ENCODE measurements at places on chromosomes 2 and 18.

GRCh38 chr2:61993422-61994024 is 88.0 kb downstream of the COMMD1 start:
- no peak for DNase-seq

GRCh38 chr2:241014764-241015163 is 16.3 kb downstream of the SNED1 start:
- no peak for DNase-seq

- DNase-seq: no peak
Measured at GRCh38 chr18:59712311-59712710, 15.1 kb upstream of the CCBE1 start.

DNA sequence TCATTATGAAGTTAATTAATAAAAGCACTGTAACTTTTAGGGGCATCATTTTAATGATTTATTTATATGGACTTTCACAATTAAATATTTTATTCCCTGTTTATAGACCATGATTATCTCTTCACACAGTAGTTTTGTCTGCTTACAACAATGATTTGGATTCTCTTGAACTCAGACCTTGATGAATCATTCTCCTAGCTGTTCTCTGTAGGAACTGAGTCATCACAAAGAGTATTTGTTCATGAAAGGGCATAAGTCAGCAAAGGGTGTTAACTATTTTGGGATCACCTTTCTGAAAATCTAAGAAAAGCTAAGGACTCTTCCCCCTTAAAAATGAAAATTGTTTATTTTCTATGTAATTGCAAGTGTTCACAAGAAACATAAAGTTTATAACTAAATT is 461.1 kb upstream of the UBE2E3 start:
- DNase-seq: no peak

- no peak for DNase-seq
Measured at GRCh38 chr2:122020377-122020776, 264.9 kb downstream of the TSN start.

DNA sequence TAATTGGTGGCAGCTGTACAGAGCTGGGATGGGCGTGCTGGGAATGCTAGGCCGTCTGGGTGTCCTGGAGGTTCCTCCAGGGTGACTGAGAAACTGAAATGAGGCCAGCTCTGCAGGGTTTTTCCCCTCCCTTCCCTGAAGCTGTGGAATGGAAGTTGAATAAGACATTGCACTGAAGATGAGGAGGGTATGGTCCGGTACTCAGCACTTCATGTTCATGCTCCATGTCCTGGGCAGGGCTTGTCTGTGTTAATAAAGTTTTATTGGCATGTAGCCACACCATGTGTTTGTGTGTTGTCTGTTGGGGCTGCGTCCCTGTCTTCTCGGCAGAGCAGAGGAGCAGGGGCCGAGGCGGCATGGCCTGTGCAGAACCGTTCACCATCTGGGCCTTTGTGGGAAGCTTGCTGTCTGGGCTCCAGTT is 154.0 kb downstream of the LDLRAD4 start:
- DNase-seq: no peak

DNA sequence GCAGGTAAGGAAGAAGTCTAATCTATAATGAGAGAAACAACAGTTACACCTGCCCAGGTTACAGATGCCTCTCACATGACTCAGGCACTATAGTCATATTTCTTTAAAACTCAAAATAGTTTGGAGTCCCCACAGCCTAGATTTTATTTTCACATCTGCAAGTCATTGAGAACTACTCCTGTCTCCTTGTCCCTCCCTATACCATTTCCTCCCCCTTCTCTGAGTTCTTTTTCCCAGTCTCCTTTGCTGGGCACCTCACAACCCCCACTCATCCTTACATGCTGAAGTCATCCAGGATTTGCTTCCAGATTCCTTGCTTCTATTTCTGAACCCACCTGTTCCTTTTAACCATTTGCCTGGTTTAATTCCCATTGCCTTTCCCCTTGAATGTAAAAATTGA is 73.1 kb upstream of the KCNE4 start:
- no peak for DNase-seq

GRCh38 chr2:45483997-45484396 is 127.1 kb downstream of the SRBD1 start:
- DNase-seq: no peak

DNA sequence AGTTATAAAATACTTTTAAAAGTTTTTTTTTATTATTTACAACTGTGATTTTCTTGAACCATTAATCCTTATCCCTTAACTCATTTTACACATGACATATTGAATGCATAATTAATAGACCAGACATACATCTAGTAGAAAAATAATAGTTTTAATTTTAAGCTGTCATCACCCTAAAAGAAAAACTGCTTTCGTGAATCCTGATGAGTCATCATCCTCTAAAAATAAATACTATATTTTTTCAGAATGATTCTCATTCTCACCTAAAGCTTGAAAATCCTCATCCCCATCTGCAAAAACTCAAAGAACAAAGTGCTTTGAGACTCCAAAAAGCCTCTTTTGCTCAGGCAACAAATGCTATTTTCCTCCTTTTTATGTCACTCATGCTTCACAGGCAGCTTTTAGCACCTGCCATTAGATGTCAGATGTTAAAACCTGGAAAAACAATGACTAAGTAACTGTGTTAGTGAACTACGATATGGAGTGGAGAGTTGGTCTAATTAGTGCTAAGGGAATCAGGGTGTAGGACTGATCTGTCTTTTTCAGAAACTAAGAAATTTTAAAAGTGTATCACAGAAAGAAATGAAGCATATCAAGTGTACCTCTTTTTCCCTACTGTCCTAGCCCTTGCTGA is 297.6 kb downstream of the TMX3 start:
- DNase-seq: no peak

DNA sequence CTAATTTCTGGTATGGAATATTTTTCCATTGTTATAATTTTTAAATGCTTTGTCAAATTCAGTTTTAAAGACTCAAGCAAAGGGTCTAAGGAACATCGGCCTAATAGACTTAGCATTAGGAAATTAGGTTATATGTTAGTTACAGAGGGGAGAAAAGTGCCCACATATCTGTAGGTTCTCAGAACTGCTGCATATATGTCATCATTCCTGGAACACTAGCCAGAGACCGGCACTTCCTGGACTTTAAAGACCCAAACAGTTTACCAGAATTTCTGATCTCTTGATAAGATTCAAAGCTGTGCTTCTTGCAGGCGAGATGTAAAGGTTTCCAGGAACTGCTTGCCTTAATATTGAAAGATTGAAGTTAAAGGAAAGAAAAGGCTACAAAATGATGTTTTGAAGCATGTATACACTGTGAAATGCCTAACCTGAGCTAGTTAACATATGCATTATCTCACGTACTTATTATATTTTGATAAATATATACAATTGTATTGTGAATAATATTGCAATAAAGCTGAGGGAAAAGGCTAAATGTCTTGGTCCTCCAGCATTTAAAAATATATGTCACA is 993.6 kb downstream of the LRP1B start:
- DNase-seq: no peak

GRCh38 chr2:237629188-237629534 is 1.8 kb downstream of the LRRFIP1 start:
- no peak for DNase-seq

- peak; percentile 45 for DNase-seq
Measured at GRCh38 chr2:219029829-219030165, 11.5 kb downstream of the CFAP65 start.

DNA sequence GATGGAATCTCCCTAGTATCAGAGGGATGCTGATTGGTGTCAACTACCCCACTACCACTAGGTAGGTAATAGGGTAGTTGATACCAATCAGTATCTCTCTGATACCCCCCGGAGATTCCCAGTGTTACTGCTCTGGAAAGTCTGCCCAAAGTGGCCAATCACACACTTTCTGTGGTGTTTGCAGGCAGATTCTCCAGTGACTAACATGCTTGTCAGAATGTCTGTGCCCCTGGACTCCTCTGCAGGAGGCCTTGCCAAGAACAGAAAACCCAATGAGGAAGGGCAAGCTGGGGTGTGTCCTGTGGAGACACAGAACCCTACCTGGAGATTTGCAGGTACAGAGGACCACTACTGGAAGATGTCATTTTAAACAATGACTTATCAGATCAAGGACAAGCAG is 135.1 kb downstream of the RIT2 start:
- no peak for DNase-seq

- no peak for DNase-seq
Measured at GRCh38 chr2:203704430-203704829, 2.0 kb upstream of the CD28 start.

- no peak for DNase-seq
Measured at GRCh38 chr2:48514348-48515003, 15.5 kb upstream of the STON1 start.

DNA sequence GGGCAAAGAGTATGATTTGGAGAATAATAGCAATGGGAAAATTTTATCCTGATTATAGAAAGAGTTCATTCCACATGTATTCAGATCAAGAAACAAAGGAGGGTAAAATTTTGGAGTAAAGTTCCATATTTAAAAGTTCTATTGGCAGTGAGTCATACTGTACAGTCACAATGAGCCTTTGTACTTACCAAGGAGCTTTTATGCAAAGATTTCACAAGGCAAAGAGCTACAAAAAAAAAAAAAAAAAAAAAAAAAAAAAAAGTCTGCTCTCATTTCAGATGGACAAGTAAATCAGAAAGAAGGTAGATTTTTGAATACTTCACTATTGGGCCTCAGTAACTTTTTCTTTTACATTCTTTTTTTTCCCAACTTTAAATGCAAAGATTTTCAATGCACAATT is 1802.2 kb upstream of the PIK3C3 start:
- DNase-seq: no peak

- no peak for DNase-seq
Measured at GRCh38 chr2:73291461-73292315, 1.7 kb downstream of the EGR4 start.

DNA sequence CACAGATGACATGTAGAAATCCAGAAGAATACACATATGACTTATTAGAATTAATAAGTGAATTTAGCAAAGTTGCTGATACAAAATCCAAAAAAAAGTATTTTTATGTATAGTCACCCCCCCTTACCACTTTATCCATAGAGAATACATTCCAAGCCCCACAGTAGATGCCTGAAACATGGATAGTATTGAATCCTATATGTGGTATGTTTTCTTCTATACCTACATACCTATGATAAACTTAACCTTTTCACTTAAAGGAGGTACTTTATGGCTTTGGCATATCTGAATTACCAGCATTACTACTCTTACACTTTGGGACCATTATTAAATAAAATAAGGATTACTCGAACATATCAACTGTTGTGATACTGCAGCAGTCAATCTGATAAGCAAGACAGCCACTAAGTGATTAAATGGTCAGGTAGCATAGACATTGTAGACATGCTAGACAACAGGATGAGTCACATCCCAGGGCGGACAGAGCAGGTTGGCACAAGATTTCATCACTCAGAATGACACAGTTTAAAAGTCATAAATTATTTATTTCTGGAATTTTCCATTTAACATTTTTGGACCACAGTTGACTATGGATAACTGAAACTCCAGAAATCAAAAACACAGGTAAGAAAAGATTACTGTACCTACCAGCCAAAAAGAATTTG is 208.2 kb upstream of the CHAC2 start:
- no peak for DNase-seq

- DNase-seq: no peak
Measured at GRCh38 chr18:42784632-42785031, 330.9 kb downstream of the RIT2 start.

GRCh38 chr2:229857634-229858033 is 64.2 kb downstream of the TRIP12 start:
- no peak for DNase-seq

GRCh38 chr2:23592061-23592685 is 207.2 kb downstream of the KLHL29 start:
- DNase-seq: no peak

DNA sequence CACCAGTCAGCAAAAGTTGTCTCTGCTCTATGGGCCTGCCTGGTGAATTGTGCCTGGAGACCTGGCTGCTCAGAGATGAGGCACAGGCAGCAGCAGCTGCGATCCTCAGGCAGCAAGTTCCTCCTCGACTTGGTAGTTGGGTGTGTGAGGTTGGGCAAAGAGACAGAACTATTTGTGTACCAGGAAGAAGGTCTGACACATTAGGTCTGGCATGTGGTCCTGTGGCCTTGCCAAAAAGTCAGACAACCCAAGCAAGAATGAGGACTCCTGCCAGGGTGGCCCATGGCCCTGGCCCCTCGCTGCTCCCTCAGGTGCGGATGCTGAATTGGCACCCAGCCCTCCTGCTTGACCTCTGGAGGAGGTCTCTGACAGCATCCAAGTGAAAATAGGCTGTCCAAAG is 192.7 kb downstream of the DYSF start:
- DNase-seq: no peak

DNA sequence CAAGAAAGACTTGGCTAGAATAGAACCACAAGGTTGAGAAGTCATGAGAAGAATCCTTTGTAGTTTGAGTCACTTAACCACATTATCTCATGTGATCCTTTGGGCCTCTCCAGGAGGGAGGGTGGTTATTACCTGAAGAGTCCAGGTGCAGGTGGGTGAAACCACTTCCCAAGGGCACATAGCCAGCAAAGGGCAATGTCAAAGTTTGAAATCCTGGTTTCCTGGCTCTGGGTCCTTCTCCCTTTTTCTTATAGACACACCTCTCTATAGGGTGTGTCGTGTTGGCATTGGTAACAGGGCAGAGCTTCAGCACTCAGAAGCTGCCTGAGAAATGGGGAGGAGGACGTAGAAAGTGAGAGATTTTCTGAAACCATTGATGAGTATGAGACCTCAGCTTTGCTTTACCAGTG is 137.9 kb downstream of the MGAT5 start:
- DNase-seq: no peak

DNA sequence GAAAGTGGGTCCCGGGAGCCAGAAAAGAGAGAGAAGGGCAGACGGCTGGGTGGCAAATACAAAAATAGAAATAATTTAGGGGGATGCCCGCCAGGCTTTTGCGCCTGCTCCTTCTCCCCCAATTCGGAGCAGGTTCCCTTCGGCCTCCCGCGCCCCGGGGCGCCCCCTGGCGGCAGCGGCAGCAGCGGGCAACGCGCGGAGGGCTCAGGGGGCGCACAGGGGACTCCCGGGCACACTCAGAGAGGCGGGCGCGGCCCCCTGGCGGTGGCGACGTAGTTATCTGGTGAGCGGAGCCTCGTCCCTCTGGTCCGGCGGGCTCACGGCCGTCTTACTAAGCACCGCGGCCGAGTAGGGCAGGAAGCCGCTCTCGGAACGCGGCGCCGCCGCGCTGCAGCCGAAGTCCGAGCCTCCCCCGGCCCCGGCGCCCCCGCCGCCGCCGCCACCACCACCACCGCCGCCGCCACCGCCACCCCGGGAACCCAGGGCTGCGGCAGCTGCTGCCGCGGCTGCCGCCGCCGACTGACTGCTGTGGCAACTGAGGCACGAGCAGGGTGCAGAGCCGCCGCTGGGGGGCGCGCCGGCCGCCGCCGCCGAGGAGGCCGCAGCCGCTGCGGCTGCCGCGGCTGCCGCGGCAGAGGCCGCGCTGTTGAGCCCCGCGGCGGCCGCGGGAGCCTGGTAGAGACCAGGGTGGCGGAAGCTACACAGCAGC is 3.8 kb downstream of the EVX2 start:
- no peak for DNase-seq

DNA sequence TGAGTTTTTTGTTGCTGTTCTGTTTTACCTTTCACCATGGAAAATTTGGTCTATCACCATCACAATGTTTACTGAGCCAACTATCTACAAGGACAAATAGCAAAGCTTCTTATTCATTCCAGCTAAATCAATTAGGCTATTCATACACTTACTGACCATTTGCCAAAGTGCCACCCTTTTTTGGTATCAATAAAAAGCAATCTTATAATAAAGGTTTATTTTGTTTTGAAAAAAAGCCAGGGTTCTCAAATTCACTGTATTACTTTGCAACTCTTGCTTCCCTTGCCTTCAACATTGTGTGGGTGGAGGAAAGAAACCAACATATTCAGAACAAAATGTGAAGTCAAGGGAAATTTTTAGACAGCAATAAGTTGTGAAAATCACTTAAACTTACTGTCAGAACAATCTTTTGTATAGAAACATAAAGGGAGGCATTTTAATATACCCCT is 15.3 kb downstream of the PELI1 start:
- DNase-seq: no peak

Measured in stimulated activated CD4-positive, alpha-beta T cell treated with anti-CD3 and anti-CD28 coated beads, Interleukin-15, amount 100 ng/mL, for 1 hour (primary cell).